Stimulated activated CD8-positive, alpha-beta memory T cell treated with anti-CD3 and anti-CD28 coated beads, Interleukin-4, amount 100 ng/mL, for 1 hour (primary cell): ENCODE measurements at places on chromosomes 3 and 15.

GRCh38 chr3:64627471-64628321, 60.1 kb downstream of the ADAMTS9 start:
- DNase-seq: no peak

DNA sequence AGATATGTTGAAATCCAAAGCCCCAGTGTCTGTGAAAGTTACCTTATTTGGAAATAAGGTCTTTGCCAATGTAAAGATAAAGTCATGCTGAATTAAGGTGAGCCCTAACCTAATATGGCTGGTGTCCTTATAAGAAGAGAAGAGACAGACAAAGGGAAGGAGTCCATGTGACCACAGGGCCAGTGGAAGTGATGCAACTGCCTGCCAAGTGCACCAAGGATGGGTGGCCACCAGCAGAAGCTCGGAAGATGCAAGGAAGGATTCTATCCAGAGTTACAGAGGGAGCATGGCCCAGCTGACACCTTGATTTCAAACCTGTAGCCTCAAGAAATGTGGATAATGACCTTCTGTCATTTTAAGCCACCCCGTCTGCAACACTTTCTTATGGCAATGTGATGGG, 35.3 kb upstream of the PGPEP1L start:
- no peak for DNase-seq

DNA sequence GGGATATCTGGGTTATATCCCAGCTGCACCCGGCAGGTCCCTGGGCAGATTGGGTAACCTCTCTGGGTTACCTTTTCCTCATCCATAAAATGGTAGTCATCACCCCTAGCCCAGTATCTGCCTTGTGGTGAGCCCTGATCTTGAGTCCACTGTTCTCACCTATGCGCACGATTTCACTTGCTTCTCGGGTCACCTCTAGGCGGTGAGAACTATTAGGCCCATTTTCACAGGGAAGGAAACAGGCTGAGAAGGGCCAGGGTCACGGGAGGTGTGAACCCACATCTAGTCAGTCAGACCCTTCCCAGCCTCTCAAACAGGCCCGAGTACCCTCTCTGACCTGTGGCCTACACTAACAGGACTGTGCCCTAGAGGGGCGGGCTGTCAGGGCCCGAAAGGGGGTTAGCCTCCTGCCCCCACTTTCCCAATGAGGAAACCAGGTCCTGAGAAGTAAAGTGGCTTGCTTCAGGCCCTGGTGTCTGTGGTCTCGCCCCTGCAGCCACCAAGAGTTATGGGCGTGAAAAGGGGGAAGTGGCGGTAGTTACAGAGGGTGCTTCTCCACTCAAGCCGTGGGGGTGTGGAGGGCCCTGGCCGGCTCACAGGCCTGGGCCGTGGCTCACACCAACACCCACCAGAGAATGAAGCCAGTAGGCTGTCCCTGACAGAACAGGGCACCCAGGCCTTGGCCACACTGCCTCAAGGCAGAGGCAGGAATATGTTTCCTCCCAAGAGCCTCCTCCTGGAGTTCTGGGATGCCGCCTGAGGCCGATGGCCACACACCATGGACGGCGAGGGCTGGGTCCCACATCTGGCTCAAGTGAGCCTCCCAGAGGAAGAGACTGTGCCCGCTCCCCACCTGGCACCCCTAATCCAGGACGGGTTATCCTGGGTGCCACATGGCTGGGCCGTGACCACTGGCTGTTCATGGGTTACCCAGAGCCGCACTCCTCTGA, 19.5 kb downstream of the PSTPIP1 start:
- no peak for DNase-seq

DNA sequence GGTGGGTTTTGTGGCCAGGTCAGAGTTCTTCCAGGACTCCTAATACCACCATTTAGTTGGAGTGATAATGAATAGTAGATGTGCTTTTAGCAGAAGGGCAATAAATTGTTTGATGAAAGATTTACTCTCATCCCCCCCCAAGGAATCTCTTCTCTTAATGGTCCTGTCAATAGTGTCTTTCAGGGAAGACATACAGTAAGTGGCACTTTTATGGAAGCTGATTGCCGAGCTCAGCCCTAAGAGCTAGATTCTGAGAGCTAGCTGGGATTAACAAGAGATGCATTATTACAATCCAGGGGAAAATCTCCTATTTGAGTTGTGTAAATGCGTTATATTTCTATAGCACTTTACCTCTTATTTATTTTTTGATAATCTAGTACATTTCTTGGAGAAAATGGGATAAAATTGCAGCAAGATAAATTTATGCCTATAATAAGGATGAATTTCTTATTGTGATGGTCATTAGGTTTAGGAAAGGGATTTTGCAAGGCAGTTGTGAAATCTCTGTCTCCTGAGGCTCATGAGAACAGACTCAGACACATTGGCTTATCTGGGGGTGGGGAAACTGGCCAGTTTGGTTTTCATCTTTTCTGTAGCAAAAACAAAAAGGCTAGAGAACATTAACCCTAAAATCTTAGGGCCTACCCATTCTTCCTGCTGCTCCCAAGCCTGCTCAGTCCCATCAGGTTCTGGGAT, 41.6 kb upstream of the CLSTN2 start:
- no peak for DNase-seq

DNA sequence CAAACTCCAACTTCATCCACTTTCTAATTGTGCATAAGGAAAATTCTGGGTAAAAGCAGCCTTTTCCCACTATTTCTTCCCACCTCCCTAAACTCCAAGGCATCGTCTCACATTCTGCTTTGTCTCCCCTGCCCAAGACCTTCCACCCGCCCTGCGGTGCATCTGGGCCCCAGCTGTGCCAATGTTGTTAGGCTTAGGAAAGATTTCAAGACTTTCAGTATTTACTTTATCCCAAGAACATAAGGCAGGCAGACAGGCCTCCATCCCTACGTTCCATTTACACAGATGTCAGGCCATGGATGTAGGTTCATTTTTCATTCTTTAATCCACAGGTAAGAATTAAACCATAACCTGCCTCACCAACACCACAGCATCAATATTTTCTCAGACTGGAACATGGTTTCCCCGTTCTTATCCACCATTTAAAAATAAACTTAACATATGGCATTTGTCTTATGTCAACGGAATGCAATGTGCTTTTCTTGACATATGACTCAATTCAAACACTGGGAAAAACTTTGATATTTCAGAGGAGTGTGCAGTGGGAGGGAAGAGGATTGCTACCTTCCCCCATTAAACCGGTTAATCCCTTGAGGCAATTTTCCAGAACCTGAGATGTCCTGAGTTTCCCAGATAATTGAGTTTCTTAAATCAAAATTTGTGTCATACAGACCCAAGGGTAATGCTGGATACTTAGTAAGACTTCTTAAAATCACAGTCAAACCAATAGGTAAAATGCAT, 238.0 kb upstream of the LRIG1 start:
- DNase-seq: no peak

DNA sequence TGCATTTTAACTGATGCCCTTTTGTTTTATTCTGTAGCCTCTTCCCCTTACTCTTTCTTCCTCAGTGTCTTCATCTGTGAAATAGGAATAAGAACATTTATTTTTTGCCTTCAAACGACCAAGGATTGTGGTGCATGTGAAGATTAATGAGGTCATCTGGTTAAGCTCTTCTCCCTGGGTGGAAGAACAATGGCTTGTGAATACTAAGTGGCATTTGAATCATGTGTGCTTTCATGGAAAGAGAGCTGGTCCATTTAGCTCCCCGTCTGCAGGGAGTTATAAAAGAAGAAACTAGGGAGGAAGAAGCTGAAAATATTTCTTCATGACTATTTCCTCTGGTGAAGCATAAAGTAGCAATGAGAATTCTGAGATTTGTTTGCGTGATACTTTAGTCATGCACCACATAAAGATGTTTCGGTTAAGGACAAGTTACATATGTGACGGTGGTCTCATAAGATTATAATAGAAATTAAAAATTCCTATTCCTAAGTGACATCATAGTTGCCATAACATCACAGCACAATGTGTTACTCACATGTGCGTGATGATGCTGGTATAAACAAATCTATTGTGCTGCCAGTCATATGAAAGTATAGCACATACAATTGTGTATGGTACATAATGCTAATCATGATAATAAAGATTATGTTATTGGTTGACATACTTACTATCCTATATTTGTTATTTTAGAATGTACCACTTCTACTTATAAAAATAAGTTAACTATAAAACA, 374.3 kb downstream of the RBMS3 start:
- no peak for DNase-seq

- DNase-seq: no peak
Observed at GRCh38 chr3:11930084-11930483, 74.1 kb upstream of the SYN2 start.
